Stimulated activated CD4-positive, alpha-beta T cell treated with anti-CD3 and anti-CD28 coated beads, Interleukin-15, amount 100 ng/mL, for 1 hour (primary cell): ENCODE measurements at places on chromosomes 12 and 14.
A peak's percentile ranks its signal among the peaks of the same experiment; 100 is the strongest.

DNA sequence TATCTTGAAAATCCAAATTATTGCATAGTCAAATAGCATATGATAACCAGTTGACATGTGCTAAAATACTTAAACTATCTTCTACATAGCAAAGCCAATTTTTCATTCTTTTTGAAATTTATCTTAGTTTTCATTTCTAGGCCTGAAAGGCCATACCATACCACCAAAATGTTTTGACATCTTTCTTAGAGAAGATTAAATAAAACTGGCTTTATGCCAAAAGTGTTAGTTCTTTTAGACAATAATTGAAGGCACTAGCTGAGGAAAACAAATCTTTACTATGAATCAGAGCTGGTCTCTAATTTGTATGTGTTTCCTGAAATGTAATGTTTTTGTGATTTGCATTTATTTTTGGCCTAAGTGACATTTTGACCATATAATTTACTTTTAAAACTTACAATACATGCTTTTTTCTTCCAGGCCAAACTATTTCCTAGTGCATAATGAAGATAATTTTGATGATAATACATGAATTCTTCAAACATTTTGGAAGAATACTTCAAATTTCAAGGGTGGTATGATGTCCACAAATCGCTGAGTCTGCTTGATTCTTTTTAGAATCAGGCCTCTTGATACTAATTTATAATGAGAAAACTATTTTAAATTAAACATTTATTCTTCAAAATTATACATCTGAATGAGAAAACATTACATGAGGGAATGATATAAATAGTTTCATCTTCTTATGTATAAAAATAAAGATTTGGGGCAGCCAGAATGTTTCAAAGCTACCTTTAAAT is 6.5 kb upstream of the KCNMB4 start:
- no peak for DNase-seq

DNA sequence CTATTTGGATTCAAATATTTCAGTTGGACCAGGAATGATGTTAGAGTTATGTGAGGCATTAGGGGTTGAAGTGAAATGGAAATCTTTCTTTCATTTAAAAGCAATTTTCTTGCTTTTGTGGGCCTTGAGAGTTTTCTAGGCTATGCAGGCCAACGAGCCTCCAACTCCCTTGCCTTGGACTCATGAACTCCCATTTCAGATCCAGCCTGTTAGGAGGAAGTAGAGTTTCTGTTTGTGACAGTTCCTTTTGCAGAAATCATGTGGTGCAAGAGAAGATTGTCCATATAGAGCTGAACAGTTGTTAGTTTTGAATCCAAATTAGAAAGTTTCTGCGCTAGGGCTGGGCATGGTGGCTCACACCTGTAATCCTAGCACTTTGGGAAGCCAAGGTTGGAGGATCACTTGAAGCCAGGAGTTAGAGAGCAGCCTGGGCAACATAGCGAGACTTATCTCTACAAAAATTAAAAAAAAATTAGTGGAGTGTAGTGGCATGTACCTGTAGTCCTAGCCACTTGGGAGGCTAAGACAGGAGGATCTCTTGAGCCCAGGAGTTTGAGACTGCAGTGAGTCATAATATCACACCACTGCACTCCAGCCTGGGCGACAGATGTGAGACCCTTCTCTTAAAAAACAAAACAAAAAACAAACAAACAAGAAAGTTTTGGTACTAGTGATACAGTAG is 47.3 kb upstream of the MED13L start:
- DNase-seq, result no peak

GRCh38 chr12:4036671-4037271 is 163.6 kb upstream of the PARP11 start:
- no peak for DNase-seq

GRCh38 chr12:91327131-91327530 is 144.5 kb upstream of the DCN start:
- DNase-seq, result no peak

- DNase-seq, result no peak
These were observed 2.3 kb upstream of the ZNF384 start for GRCh38 chr12:6691473-6691872.

- no peak for DNase-seq
These were observed 8.0 kb downstream of the SLC8B1 start for GRCh38 chr12:113326775-113327395.

DNA sequence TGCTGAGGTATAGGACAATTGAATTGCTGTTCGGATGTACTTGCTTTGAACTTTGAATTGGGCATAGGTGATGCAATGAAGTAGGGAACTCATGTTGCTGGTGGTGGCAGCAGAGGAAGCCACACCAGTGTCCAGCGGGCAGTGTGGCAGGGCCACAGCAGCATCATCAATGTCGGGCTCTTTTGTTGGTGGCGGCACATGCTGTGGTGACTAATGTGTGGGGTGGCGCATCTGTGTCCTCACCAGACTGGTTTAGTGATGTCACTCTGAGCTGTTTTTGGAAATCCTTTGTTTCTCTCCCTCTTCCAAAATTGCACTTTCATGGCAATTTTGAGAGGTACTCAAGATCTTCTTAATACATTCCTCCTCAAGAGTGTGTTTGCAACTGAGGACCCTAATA is 187.6 kb downstream of the ETNK1 start:
- no peak for DNase-seq

DNA sequence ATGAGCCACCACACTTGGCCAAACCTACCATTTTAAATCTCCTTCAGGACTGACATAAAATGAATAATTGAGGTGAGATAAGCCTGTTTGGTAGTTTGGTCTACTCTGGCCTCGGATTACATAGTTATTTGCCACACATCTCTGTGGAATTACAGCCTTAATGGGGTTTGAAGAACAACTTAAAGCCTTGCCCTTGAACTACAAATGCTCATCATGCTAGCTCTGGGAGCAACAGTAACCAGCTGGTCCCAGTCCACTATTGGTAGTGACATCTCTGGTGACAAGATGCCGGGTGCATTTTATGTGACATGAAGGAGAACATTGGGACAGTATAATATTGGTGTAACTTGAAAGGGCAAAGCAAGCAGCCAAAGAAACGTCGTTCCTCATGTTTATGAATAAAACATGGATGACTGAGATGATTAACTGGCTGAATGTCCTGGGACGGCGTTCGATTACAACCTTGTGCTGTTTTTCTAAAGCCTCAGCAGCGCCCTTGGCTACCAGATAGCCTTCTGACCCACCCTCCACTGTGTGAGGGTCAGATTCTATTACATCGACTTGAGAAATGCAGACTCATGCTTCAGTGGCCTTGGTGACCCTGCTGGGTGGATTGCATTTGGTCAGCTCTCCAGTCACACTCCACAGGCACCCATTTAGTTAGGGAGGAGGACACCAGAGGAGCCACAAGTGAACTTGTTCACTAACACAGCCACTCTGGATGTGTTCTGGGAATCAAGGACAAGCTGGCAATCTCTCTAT is 41.5 kb downstream of the BEST3 start:
- DNase-seq, result no peak

- no peak for DNase-seq
These were observed 28.2 kb downstream of the TSPAN19 start for GRCh38 chr12:85007836-85008235.

DNA sequence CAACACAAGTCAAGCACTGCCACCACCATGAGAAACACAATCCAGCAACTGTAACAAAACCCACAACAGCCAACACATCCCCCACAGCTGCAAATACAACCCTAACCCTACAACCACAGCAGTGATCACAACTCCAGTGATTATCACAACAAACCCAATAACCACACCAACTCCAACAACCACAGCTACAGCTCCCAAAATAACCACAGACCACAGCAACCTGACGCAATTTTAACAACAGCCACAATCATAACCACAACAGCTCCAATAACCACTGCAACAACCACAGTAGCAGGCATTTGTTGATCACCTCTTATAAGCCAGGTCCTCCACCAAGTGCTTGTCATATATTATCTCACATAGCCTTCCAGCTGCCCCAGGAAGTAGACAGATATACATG is 42.2 kb upstream of the FAM181A start:
- DNase-seq, result no peak

DNA sequence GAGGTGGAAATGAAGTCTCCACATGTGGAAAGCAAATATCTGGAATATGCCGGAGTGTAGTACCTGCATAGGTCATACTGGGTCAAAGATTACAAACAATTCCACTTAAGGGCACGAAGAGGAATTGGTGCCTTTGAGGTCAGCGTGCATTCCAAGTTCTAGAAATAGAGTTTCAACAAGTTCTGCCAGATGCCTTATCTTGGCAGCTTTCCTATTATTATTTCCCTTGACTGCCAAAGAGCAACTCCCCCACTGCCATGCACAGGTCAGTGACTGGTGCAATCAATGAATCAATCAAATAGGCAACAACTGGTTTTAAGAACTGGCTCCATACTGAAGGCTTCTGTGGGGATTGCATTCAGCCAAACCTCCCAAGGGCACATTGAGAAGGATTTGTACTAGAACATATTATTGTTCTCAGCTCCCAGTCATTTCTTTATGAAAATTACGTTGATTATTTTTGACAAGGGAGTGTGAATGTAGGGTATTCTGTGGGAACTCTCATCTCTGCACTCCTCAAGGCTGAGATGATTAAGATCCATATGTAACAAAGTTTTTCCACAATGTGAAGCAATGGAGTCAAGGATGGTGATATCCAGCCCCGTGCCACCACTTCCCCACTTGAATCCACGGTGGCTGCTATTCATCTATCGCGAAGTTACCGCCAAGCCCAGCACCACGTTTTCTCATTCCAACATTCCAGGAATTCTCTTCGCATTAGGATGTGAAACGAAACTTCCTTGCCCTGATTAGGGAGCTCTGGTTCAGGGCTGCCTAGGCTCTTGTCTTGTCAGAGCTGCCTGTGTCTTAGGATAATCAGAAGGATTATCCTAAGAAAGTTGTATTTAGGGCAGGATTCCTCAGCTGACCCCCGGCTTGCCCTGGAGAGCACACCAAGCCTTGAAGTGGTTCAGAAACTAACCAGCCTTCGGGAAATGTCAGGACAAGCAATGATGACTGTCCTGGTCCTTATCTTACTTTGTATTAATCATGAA is 115.1 kb upstream of the PCED1B start:
- DNase-seq, result no peak

GRCh38 chr12:39605501-39605900 is 14.1 kb downstream of the ABCD2 start:
- DNase-seq, result no peak

GRCh38 chr12:18250313-18250916 is 10.9 kb upstream of the PIK3C2G start:
- DNase-seq, result no peak

DNA sequence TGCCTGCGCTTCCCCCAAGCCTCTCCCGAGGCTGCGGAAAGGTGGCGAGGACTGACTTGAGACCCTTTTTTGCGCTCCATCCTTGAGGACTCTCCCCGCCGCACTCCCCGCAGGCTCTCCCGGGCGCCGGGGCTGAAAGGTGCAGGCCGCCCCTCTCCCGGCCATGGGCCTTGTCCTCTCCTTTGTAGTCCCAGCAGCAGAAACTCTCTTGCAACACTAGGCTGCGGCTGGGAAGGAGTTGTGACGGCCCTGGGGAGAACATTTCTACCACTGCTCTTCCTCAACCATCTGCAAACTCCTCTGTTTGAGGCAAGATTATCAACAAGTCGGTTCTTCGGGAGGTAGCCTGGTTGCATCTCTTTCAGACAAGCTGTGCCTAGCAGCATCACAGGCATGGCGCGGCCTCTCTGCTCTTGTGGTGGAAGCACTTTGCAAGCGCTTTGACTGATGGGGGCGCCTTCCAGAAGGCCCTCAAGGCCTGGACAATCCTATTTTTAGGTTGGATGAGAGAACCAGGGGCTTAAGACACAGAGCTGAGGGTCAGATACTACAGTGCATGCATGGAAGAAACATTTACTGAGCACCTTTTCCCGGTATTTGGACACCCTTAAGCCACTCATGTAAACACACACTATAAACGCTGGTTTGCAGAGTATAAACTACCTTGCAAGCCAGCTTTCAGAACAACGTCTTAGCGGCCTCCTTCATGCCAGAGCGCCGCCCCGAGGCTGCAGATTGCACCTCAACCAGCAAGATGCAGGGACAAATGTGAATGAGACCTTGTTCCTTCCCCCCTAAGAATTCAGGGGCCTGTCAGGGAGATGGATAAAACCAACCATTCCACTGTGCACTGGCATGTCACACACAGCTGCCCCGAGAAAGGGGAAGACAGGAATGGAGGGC is 1.2 kb upstream of the PRIMA1 start:
- no peak for DNase-seq

- DNase-seq, result peak; percentile 50
These were observed at the start of gene WSB2 for GRCh38 chr12:118061011-118061872. TSS of gene WSB2 (minus strand) at chr12:118061179. CDS start at chr12:118061048, 131 bp downstream.

DNA sequence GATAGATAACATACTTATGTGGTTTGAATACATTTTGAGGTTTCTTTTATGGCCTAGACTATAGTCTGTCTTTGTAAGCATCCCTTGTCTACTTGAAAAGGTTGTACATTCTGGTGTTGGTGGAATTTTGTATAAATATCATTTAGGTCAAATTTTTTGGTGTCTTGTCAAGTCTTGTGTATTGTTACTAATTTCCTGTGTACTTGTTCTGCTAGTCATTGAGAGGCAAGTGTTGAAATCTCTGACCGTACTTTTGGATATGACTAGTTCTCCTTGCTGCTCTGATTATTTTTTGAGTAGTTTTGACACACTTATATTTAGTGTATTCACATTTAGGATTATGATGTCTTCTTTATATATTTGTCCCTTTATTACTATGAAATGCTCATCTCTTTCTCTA is 219.6 kb downstream of the CCDC91 start:
- no peak for DNase-seq

GRCh38 chr14:24957814-24958213 is 92.1 kb downstream of the STXBP6 start:
- DNase-seq, result no peak

- no peak for DNase-seq
These were observed 99.8 kb upstream of the DIO2 start for GRCh38 chr14:80310938-80311750.

DNA sequence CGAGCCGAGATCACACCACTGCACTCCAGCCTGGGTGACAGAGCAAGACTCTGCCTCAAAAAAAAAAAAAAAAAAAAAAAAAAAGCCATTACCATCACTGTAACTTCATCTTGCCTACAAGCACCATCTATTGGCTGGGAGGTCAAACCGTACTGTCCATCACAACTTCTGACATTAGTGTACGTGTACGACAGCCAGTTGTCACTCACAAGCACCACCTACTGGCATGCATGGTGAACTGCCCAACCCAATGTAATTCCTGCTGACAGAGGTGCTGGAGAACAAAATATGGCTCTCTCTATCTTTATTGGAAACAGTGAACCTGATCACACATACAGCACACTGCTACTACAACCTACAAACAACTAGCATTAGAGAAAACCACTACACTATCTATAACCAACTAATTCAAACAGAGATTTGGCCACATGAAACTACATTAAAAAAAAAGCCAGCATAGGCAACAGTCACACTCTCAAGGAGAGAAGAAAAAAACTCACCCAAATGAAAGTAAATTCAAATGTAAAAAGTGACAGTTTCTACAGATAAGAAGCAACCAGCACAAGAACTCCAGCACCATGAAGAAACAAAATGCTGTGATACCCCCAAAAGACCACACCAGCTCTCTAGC is 82.3 kb downstream of the PUS7L start:
- no peak for DNase-seq

DNA sequence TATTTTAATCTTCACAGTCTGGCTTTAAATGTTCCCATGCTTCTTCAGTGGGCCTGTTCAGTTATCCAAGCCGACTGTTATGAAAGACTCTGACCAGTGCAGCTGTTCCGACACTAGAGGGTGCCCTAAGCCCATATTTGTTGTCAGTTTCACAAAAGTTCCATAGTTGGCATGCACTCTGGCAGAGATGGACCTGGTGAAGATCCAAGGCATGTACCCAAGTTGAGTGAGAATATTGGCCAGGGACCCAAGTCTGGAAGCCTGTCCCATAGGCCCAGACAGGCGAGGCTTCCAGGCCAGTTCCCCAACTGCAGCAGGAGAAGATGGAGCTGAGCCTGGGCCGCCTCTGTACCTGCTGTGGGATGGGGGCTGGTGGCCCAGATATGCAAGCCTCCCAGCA is 27.4 kb upstream of the GUCY2C start:
- peak; percentile 3 for DNase-seq
